AG08396 (cell line): ENCODE measurements at places on chromosomes 3 and 15.

GRCh38 chr15:84715441-84716035 is 401 bp downstream of the SEC11A start:
- DNase-seq = peak; percentile 17

DNA sequence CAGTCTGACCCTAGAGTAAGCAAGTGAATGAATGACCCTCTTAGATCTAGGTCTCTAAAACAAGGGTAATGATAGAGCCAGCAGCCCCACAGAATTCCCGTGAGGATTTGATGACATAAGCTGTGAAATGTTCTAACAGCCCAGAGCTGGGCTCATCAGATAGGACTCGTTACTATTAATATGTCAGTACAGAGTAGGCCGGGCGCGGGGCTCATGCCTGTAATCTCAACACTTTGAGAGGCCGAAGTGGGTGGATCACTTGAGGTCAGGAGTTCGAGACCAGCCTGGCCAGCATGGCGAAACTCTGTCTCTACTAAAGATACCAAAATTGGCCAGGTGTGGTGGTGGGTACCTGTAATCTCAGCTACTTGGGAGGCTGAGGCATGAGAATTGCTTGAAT is 190.3 kb downstream of the FEZF2 start:
- DNase-seq = no peak

DNA sequence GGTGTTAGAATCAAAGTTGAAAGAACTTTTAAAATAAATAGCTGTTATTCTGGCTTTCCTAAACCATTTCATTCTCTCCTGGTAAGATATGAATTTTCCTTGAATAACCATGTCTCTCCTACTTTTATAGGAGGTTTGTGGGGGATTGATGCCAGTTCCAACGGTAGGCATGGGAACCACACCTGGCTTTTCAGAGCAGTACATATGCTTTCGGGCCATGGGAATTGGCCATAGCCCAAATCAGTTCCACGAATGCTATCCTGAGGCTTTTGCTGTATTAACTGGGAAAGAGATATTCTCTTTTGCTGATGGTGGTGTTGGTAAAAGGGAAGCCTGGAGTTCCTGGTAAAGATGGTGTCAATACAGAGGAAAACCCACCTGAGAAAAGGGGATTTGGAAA is 396.2 kb upstream of the ZNF385D start:
- DNase-seq = no peak

DNA sequence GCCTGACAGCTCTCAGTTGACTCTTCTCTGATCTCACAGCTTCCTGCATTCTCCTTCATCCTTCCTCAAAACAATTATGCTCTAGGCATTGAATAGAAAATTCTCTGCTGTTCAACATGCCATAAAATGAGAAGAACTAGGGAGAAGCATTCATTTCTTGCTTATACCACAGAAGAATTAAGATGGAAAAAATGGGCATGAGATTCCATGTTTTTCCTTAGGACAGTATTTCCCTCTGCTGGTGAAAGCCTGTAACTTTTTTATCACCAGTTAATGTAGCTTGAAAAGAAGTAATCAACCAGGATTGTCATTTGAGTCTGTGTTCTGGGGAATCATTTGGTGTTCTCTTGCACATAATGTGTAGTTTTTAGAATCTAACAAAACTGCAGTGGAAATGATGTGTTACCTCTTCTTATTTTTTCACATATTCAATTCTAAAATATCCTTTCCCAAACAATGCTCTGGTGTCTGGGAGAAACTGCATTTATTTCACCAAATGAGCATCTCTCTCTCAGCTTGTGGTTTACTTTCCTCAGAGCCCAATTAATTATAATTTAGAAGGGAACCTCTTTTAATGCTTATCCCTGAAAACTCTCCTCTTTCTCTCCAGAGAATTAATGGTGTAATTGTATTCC is 92.8 kb upstream of the DCBLD2 start:
- peak; percentile 11 for DNase-seq

DNA sequence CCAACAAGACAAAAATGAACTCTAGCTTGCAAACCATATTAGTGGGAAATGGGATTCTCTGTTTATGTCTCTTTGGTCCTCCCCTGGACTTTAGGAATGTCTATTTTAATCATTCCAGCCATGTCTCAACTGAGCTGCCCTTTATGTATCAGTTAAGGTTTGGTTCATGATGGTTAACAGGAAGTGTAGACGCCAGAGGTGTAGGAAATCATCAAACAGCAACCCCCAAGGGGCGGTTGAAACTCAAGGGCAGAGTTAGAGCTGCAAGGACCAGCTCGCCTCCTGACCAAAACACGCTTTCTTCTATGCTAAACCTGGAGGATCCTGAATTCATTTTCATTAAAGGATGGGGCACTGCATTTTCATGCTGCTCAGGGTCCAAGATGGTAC is 53.7 kb upstream of the HEG1 start:
- no peak for DNase-seq
